ENCODE measurements at places on chromosomes 3 and 15. TPM values are rescaled to one million over a fixed set of nuclear protein-coding genes. Genes with fewer than 3 reads are reported as not detected.

DNA sequence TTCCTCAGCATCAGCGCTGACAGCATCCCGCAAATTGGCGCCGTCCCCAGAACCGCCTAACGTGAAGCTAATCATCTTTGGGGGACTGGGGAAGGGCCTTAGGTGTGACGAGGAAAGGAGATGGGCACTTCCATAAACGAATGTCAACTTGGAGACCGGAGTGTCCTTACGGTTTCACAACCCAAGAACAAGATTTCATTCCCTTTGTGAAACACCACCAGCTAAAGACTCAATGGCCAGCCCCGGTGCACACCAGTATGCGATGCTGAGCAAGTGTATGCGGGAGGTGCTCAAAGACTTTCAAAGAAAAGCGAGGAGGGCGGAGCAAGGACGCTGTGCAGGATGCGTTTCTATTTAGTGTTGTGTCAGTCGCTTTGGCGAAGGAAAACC lies 759 bp upstream of the TTBK2 start:
- DNase-seq, result peak; percentile 27

The ADAMTSL3 gene
- total RNA-seq, result 54.9 TPM

The CDAN1 gene
- total RNA-seq, result 10.5 TPM

- no peak for DNase-seq
These were observed 52.5 kb upstream of the ATP2B2 start for GRCh38 chr3:10557781-10558373.

The KLHL24 gene
- 49.1 TPM for total RNA-seq

DNA sequence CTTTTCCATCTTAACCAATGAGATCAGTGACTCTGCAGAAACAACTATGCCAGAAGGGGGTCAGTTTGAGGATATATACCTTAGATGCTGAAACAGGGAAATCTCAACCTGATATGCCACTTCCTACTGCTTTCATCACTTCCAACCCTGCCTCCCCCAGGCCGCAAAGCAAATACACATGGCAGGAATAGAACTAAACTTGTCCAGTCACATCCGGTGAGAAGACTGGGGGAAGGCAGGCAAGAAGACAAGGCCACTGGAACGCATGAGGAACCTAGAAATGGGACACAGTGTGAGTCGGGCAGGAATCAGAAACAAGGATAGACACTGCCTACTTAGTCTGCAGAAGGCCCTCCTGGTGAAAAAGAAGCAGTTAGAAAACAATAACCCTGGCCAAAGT lies 90.6 kb downstream of the MYO5A start:
- peak; percentile 7 for DNase-seq

The SYNPR gene
- total RNA-seq, result 0.29 TPM

The TTC21A gene
- 7.6 TPM for total RNA-seq

DNA sequence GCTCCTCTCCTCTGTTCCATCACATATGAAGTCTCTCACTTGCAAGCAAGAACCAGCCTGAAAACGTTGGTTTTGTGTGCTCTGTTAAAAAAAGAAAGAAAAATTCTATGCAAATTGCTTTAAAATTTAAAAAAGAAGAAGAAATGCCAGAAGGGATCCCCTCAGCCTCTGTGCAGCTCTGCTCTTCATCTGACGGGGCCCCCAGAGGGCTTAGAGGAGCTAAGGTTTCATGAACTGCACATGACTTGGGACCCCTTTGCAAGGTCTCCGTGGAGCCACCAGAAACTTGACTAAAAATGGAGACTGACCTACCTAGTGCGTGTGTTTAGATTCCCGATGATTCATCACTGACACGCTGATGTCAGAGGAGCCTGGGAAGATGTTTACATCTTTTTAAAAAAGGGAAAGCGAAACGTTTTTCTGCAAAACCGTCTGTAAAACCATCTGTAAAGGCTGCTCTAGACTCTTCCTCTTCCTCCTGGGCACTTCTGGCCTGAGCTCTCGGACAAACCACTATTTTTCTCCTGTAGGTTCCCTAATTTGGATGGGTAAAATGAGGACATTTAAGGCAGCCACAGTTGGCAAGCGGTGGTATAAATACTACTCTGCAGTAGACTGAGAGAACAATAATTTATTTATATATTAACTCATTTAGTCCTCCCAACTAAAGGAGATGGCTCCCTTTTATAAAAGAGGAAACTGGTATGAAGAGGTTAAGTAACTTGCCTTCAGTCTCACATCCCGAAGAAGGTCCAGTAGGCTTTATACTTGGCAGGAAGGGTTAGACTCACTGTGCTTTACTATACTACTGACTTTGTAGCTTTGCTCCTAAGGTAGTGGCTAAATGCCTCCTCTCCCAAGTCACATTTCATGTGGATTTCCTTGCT lies 67.2 kb upstream of the POLG start:
- no peak for DNase-seq

The ANKUB1 gene
- not detected for total RNA-seq

GRCh38 chr3:158127250-158128219 lies 17.6 kb downstream of the RSRC1 start:
- no peak for DNase-seq

The CEP63 gene
- total RNA-seq, result 47.4 TPM

DNA sequence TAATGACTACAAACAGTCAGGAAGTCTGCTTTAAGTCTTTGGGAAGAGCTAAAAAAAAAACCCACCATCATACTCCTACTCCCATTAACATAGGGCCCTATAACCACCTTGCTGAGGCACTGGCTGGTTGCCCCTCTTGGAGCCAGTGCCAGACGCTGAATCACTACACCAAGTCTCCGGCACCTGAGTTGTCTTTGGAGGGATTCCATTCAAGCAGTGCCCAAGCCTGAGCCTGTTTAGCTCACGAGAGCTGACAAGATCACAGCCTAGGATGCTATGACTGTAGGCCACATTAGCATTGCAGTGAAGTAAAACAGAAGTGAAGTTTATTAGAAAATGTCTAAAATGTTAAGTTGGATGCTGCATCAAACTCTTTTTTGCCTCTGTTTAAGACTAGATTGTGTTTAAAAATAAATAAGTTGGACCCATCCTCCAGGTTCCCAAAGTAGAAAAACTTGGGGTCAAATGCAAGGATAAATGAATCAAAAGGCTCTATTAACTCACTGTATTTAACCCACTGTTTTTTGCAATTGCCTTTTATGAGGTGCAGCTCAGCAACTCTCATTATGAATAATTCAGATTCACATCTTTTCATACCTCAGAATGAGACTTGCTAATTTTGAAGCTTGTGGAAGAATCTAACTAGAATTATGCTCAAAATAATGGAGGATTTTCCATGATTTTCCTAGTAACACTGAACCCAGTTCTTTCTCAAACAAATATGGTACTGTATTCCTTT lies 461.9 kb downstream of the FOXP1 start:
- no peak for DNase-seq

GRCh38 chr15:69583626-69584025 lies 131.0 kb downstream of the RPLP1 start:
- DNase-seq, result no peak

- DNase-seq, result no peak
These were observed 17.4 kb upstream of the ACAP2 start for GRCh38 chr3:195460091-195460713.

DNA sequence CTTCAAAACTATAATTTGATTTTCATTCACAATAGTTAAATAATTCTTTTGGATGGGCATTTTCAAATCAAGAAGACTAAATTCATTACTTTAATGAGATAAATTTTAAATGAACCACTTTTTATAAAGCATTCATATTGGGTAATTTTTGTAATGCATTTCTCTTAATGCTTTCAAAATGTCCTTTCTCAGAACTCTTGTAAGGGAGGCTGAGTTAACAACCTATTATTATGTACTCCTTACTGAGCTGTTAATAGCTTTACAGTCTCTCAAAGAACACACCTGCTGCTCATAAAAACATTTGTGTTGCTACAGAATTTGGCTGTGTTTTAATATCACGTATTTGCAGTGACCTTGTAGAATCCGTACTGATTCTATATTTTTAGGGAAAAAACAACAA lies 334.0 kb upstream of the ARL6 start:
- no peak for DNase-seq

The DPH6 gene
- total RNA-seq, result 27.7 TPM

The APOD gene
- total RNA-seq, result 153 TPM

The ARPP21 gene
- total RNA-seq, result not detected

DNA sequence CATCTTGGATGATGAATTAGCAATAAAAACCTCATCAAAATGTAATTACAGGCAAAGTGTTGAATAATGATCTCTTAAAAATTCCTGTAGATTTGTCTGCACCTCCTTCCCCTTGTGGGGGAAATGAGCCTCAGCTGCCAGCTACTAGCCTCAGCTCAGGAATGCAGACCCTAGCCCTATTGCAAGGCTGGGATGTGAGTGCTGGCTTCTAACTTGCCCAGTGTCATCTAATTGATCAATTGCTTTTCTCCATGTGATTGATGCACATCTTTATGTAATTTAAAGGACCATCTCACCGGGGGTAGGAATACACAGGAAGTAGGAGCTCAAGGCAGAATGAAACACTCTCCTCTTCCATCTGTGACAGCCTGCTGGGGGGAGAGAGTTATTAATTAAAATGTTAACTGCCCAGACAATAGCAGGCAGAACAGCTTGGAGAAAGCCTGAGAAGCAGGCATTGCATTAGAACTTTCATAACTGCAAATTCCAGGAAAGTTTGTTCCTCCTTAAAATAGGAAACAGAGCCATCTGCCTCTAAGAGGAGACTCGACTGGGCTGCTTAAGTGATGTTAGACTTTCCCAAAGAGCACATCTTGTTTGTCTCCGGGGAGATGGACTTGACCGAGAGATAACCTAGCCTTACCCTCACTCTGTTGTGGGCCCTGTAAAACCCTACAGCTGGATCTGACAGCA lies 69.6 kb downstream of the LRTM1 start:
- no peak for DNase-seq

The MYRIP gene
- 20.6 TPM for total RNA-seq

- DNase-seq, result no peak
These were observed 12.1 kb downstream of the B3GNT5 start for GRCh38 chr3:183265157-183265642.

DNA sequence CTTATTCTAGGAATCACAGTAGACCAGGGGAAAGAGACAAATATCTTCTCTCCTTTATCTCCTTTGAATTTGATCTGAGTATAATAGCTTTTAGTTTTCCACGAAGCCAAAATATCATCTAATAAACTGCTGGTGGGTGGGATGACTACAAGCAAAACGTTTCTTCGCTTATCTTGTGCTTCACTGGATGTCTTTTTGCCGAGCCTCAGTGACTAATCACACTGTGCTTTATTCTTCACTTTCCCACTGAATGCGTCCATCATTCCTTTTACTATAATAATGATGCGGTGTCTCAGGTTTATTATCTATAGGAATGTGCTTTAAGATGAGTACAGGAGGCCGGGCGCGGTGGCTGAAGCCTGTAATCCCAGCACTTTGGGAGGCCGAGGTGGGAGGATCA lies 32.5 kb downstream of the CEP152 start:
- no peak for DNase-seq

DNA sequence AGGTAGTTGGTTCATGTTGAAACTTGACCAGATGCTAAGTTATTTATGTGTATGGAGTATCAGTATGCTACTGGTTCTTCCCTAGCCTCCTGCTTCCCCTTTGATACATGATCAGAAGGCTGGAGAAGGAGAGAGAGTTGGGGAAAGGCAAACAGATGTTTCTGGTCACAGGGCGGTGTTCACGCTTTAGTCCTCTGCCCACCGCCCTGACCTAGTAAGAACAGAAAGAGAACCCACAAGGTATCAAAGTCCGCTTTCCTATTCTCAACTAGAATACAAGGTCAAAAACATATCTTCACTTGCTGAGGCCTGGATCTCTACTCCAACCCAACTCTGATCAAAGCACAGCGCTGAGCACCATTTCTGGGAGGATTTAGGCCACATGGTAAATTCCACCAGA lies 55.5 kb downstream of the NCEH1 start:
- no peak for DNase-seq

- no peak for DNase-seq
These were observed 24.7 kb downstream of the SLC24A1 start for GRCh38 chr15:65646486-65646885.

The TF gene
- not detected for total RNA-seq

The CLDN1 gene
- total RNA-seq, result 4.9 TPM

DNA sequence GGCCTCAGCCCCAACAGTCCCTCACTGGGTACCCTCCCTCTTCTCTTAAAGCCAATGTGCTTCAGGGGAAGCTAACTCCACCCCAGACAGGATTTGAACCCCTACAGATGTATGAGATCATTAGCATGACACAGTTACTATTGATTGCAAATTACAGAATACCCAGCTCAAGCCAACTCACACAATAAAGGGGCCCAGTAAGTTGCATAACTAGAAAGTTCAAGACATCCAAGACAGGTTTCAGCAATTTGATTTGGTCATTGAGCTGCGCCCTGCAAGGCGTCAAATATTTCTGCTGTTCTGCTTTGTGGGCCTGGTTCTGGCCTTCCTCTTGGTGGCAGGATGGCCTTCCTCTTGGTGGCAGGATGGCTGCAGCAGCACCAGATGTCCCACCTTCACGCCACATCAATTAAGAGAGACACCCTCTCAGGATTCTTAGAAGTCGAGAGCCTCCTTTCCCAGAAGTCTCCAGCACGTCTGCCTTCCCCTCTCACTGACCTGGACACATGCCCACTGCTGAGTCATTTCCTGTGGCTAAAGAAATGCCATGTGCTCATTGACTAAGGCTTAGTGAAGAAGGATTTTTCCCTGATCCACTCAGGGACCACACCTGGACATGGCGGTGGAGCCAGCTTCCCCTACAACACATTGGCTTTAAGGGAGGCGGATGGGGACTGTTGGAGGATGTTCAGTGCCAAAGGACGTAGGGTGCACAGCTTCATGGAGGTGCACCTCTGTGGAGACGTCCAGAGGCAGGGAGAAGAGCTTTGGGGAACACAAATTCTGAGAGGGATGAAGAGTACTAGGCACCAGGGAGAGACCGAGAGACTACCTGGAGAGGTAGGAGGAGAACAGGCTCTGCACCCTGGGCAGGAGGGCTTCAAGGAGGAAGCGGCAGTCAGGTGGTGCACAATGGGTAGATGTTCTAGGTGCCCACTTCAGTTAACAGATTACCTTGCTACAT lies 49.1 kb downstream of the DNASE1L3 start:
- DNase-seq, result peak; percentile 75

DNA sequence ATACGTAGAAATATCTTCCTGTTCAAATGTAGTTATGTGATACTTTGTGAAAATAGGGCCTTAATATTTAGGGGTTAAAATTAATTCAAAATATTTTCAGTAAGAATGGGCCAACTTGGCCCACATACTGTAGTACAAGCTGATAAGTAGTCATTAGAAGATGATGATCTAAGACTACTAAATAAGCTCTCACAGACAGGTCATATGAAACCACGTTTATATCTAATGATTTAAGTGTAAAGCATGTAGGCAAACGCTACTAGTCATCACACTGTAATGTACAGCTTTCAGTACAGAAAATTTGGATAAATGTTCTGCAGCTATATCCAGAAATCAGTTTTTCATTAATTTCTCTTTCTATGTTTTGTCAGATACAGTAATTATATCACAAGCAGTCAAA lies 228.6 kb downstream of the UBE2E2 start:
- no peak for DNase-seq

GRCh38 chr3:136249091-136249490 lies 1.0 kb upstream of the PCCB start:
- DNase-seq, result no peak

GRCh38 chr3:40875581-40875980 lies 323.7 kb upstream of the CTNNB1 start:
- DNase-seq, result no peak

The DUOX1 gene
- 111 TPM for total RNA-seq

GRCh38 chr15:57751177-57751800 lies 44.8 kb downstream of the POLR2M start:
- DNase-seq, result peak; percentile 71

The MST1 gene
- total RNA-seq, result 14.9 TPM
